ENCODE measurements at places on chromosomes 7 and 10.

DNA sequence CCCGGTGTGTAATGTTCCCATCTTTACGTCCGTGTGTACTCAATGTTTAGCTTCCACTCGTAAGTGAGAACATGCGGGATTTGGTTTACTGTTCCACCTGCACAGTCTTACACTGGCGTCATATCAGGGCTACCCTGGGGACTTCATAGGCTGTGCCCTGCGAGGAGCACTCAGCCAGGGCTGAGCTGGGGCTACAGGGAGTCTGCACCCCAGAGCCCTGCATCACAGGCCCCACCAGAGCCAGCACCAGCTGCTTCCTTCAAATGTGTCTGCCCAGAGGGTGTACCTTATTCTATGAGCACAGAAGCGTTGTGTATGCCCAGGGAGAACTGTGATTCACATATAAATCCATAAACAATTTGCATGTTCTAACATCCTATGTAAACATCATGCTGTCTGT is 277.1 kb downstream of the TCERG1L start:
- no peak for DNase-seq

DNA sequence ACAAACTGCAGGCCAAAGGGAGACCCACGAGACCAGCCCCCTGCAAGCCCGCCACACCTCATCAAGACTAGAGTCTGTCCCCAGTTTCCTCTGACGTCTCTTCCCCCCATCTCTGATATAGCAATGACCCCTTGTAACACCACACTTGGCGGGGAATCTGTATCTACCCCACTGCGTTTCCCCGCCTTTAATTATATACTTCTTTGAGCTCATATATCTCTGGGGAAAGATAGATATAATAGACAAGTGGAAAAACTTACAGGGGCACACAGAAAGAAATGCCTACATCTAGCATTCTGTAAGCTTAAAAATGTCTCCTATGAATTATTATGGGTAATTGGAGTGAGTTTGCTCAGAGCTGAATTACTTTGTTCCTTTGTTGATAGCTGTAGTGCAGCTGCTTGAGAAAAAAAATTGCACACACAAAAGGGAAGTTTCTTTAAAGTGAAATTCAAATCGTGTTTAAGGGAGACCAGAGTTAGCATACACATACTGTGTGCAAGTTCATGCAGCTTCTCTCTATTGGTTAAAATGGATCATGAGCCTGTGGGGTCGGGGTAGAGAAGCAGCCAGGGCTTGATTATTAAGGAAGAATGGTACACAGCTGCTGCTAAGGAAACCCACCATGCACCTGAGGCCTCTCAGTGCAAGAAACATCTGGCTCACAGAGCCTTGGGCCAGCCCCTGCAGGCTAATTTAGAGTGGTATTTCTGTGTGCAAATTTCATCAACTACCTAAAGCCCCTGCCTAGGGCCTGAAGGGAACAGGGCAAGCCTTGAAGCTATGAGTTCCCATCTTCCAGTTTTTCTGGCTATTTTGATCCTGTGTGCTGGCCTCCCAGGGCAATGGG is 32.5 kb downstream of the CDCA7L start:
- no peak for DNase-seq

DNA sequence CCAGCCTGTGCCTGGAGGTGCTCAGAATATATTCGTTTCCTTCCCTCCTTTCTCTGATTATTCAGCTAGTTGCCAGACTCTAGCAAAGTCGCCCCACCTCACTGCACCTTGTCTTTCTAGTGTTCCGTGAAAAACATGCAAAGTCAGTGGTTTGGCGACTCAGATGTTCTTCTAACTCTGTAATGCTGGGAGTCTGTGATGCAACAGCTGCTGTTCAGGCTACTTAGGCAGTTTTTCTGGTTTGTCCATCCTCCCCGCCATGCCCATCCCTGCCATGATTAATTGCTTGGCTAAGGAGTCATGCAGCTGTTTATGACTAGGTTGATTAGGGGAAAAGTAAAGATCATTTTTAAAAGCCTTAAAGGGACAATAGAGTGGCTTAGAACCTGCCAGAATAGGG is 99.4 kb downstream of the MTPN start:
- DNase-seq = no peak

- no peak for DNase-seq
Measured at GRCh38 chr7:112442210-112442609, 8.1 kb upstream of the IFRD1 start.

- DNase-seq = no peak
Measured at GRCh38 chr10:110005719-110006118, 2.1 kb upstream of the ADD3 start.

DNA sequence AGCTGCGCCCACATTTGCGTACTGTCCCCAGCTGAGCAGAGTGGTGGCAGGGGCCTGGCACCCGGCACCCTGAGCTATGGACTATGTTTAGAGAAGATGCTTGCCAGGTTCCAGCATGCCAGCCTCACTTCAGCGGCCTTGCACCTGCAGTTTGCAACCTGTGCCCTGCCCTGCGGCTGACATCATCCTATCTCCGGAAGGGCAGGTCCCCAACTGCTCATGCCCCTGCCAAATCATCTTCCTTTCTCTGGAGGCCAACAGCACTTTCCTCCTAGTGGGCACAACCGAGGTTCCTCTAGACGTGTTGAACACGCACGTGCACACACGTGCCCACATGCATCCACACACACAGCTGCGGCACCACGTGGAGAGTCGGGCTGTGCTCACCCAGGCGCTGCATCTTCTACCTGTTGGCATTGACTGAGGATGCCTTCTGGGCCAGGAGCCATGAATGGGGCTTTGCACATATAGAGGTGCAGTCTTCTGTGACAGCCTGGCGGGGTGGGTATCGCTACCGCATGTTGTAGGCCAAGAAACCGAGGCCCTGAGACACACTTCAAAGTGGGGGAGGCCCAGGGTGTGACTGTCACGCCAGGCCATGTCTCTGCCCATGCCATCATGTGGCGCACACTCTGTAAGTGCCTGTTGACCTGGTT is 24.5 kb downstream of the CNPY1 start:
- no peak for DNase-seq

DNA sequence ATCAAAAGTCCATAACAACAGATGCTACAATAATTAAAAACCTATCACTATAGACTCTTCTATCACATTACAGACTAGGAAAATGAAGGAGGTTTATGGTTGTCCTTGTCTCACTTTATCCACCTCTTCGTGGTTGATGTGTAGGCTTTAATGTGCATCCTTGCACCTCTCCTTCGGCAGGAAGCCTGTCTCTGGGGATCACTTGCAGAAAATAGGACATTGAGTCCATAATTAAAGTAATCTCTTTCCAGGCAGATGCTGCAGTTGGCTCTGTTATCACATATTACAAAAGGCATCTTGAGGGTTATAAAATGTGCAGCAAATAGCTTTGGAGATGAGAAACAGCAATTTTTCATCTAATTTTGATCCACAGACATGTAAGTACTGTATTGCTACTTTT is 168.4 kb downstream of the RELN start:
- DNase-seq = no peak

DNA sequence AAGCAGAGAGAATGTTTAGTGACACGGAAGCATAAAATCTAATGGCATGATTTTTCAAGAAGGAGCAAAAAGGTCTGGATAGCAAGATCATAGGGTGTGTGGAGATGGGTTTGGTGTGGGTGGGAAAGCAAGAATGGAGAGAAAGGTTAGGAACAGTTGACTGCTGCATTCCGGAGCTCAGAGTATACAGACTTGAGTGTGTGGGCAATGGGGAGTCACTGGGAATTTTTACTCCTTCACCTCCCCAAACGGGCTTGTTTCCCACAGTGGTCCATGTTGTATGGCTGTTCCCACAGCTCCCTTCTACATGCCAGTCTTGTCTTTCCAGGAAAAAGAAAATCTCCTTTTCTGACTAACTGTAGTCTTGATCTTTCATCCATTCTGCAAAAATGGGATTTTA is 122.1 kb downstream of the CDK6 start:
- DNase-seq = no peak

DNA sequence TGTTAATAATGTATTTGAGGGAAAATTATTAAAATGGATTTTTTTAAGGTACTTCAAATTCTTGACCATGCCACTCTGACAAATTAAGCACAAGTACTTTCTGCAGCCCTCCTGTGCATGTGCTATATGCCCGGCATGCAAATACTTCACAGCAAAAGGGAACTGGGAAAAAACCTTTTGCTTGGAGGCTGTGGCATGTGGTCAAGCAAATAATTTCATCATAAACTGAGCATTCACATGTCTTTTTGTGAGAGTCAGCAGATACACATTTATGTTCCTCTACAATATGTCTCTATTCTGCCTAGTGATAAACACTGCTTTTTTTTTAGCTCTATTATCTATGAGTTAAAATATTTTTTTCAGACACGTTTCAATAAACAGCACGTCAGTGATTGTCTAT is 53.7 kb upstream of the SEMA3A start:
- DNase-seq = no peak

DNA sequence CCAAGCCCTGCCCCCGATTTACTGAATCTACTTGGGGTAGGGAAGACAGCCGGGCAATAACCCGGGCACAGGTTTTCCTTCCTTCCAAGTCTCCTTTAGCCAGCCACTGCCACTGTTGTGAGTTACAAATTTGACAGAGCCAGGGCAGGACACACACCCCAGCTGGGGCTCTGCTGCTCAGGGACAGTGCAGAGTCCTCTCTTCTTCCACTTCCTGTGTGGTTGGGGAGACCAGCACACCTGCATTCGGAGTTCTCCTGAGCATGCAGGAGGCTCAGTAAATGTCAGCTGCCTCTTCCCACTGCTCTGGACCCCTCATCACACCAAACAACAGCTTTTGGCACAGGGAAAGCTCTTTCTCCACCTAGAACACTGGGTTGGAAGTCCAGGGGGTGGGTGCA is 21.3 kb downstream of the CHST15 start:
- no peak for DNase-seq

DNA sequence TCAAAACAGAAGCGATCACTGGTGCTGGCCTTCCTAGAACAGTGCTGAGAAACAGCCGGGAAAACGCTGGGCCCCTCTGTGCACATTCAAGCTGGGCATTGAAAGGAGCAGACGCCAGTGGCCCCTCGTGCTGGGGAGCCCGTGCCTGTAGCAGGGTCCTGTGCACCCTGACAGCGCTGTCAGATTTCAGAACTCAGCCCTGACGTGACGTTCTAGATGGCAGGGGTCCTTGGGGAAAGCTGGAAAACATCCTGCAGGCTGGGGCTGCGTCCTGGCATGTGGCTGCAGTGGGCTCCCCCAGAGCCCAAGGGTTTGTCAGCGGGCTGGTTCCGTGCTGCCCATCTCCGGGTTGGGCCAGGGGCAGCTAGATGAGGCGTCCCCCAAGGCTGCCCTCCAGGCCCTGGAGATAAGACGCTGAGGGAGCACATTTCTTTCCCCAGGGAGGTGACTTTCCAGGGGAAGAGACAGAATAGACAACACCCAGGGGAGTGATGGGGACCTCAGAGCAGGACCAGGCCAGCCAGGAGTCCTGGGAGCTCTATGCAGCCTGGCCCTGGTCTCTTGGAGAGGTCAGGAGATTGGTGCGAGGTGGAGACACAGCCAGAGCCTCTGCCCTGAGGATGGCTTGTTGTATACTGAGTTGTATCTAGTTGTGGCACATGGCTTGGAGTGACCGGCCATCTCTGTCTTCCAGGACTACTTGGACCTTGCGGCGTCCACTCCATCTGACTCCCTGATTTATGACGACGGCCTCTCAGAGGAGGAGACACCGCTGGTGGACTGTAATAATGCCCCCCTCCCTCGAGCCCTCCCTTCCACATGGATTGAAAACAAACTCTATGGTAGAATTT is 12.1 kb upstream of the CSGALNACT2 start:
- DNase-seq = no peak

DNA sequence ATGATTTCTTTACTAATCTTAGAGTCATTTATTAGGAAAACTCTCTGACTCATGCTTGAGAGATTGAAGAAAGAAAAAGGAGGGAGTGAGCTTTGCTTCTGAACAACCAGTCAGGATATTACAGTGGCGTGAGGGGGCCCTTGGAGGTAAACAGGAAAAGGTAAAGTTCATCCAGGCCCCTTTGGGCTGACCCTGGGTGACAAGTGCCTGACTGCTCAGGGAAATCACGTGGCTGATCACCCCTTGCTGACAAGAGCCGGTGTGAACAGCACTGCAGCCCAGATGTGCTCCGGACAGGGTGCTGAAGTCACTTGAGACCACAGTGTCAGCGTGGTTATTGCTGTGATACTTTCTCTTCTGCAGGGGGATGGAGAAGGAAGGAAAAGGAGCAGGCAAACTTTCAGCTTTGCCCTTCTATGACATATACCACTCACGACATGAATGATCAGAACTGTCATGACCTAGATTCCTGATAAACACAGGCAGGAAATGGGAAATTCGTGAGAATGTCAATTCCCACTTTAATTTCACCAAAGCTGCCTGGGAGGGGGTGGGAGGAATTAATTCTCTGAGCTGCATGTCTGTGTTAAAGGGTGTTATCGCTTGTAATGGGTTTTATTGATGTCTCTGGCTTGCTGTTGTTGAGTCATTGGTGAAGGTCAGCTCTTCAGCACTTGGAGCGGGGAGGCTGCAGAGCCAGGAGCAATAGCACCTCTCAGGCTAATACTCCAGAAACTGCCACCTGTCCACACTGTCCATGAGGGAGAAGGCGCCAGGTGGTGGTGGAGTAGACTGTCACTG is 139.8 kb upstream of the AOAH start:
- DNase-seq = no peak

DNA sequence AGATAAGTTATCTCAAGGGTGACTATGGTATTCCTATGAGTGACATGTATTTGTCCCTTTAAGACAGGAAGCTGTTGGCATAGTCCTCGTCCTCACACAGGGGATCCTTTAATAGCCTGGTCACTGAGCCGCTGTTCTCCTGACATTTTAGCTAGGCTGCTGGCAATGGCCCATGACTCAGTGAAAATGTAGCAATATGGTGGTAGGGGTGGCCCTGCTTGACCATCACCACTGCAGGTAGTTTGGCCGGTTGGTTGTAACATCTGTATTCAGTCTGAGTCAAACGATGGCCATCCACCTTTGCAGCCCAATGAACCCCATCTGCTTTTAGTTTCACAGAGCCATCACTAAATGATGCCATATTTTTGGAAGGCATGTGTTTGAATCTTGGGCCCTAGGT is 110.1 kb upstream of the RAB18 start:
- no peak for DNase-seq

DNA sequence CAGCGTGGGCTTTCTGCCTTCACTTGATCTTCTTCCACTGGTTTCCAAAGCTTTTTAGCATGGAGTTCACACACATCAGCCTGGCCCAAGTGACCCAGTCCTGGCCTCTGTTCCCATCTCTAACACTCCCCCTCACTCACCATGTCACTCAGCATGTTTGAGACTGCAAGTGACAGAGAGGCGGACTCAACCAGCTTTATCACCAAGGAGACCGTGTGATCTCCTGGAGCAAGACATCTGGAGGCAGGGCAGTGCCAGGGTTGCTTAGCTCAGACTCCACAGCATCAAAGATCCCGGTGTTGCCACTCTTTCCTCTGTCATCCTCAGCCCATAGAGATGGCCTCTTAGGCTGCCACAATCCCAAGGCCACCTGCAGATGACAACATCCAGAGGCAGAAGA is 39.4 kb downstream of the FAM241B start:
- DNase-seq = no peak

- DNase-seq = no peak
Measured at GRCh38 chr7:51732116-51732515, 415.5 kb upstream of the COBL start.

DNA sequence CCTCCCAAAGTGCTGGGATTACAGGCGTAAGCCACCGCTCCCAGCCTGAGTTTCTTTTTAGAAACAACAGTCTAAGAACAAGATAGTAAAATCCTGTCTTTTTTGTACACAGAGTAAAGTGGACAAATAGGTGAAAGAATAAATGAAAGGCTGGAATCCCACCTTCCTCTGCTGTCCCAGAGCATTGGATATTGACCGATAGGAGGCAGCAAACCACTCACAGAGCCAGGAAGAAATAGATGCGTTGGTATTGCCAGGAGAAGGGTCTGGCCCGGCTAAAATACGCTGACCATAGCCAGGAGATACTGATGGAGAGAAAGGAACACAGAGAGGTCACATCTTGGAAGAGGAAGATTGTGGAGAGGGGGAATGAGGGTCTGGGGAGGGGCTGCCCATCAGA is 11.4 kb upstream of the ZNF12 start:
- DNase-seq = no peak

All from stimulated activated CD4-positive, alpha-beta T cell treated with anti-CD3 and anti-CD28 coated beads, Interleukin-12 subunit alpha, Interleukin-12 subunit beta, amount 100 ng/mL, for 4 hours (primary cell).